Epithelial cell of proximal tubule (primary cell): ENCODE measurements at places on chromosomes 12 and 14.

- no peak for DNase-seq
Measured at GRCh38 chr12:57175428-57176138, 28.2 kb upstream of the LRP1-AS start.

- no peak for DNase-seq
Measured at GRCh38 chr12:49137476-49137875, 6.3 kb upstream of the TUBA1B start.

DNA sequence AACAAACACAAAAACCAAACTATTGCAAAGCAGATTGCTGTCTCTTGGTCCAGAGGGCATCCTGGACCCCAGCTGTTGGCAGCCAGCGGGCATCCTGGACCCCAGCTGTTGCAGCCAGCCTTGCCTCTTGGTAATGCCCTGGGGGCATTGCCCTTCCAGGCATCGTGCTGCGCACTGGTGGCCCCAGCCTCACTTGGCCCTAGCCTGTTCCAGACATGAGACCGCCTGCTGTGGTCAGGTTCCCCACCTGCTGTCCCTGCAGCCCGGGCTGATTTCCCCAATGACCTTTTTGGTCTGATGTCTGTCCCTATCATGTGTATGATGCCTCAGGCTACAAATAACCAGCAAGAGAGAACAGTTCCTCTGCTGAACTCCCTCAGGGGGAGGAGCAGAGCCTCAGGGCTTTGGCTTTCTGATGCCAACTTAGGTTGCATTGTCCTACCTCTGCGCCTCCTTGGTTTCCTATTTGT lies 20.8 kb downstream of the MLXIP start:
- DNase-seq, result no peak

GRCh38 chr12:82524641-82525040 lies 162.1 kb upstream of the TMTC2 start:
- no peak for DNase-seq

DNA sequence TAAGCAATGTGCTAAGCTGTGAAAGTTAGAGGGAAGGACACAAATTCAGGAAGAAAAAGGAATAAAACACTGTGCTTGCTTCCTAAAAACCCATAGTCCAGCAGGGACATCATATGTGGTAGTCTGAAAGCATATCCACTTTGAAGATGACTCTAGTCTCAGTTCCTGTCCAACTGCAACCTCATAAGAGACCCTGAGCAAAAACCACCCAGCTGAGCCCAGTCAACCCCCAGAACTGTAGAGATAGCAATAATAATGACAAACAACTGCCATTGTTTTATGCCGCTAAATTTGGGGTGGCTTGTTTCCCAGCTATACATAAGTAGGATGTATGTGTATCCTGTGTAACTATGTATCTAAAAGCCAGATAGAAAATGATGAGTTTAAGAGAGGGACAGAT lies 3.9 kb upstream of the SERPINA4 start:
- DNase-seq, result no peak

GRCh38 chr14:25570483-25570882 lies 520.5 kb upstream of the STXBP6 start:
- no peak for DNase-seq

DNA sequence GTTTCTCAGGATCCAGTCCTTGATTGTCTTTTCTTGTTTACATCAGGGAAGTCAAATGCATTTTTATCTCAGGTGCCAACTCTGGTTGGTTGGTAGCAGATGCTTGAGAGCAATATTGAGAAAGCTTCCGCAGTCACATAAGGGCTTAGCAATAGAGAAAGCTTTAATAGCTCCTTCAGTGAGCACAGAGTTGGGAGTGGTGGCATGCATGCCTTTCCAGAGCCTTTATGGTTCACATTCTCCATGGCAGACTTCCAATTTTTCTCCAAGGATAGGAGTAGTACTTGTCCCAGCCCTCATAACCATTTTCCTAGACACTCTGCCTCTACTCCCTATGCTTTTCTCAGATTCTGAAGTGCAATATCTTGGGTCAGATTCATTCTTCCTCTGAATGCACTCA lies 280.4 kb downstream of the AEBP2 start:
- DNase-seq, result no peak

DNA sequence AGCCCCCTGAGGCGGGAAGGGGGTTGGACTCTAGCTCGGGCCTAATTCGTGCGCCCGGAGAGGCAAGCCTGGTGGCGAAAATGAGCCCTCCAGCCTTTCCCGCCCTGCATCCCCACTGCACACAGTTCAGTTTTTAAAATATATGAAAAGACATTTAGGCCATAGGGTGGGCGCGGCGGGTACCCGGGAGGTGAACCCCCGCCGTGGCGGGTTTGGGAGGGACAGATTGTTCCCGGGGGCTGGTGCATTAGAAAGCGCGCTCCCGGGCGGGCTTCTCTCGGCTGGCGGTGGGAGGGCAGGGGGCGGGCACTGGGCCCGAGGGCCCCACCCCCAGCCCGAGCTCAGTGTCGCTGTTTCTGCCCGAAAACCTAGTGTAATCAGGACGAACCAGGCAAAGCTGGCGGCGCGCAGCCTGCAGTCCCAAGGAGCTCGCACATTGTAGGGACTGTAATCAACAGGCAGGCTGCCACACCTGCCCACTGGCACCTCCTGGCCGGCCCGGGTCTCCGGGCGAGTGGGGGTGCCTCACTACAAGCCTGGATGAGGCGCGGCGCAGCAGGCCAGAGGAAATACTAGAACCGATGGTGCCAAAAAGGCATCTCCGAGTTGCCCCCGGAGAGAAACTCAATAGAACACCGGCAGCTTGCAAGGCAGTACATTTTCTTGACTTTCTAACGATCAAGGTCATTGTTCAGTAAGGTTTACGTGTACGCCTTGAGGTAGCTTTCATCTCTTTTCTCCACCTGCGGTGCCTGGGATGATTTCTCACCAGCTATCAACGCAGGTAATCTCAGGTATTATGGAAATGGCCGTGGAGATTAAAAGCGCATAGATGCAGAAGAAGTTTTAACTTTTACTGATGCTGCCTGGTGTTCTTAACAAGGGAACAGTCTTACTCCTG lies 764 bp upstream of the SPTB start:
- DNase-seq, result no peak
